ENCODE measurements at places on chromosomes 3 and 15. TPM values are rescaled to one million over a fixed set of nuclear protein-coding genes. Genes with fewer than 3 reads are reported as not detected.

GRCh38 chr3:115581362-115582135 is 41.8 kb upstream of the GAP43 start:
- DNase-seq: no peak

Gene CPN2
- not detected for total RNA-seq

Gene CDC25A
- 7.4 TPM for total RNA-seq

Gene PRSS50
- total RNA-seq: not detected

- DNase-seq: no peak
Measured at GRCh38 chr3:11724615-11725339, 81.1 kb upstream of the VGLL4 start.

DNA sequence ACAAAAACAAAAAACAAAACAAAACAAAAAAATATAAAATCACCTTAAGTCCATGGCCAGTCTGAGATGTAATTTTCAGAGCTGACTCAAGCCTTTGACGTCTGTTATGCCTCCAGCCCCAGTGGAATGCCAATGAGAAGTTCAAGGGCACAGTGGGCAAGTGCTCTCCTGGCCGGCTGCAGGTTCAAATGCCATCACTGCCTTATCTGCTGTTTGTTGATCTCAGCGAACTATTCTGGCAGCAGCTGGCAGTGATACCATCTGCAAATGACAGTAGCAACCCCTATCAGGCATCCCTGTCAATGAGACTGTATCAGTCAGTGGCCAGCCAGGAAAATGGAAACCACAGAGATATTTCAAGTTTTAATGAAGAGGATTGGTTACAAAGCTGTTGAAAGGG is 10.8 kb upstream of the PDE8A start:
- no peak for DNase-seq
